ENCODE measurements at places on chromosomes 1 and 21.

- DNase-seq = no peak
Measured at GRCh38 chr21:32463889-32464300, 51.4 kb downstream of the EVA1C start.

GRCh38 chr21:45391743-45392572, 13.0 kb upstream of the COL18A1 start:
- no peak for DNase-seq

DNA sequence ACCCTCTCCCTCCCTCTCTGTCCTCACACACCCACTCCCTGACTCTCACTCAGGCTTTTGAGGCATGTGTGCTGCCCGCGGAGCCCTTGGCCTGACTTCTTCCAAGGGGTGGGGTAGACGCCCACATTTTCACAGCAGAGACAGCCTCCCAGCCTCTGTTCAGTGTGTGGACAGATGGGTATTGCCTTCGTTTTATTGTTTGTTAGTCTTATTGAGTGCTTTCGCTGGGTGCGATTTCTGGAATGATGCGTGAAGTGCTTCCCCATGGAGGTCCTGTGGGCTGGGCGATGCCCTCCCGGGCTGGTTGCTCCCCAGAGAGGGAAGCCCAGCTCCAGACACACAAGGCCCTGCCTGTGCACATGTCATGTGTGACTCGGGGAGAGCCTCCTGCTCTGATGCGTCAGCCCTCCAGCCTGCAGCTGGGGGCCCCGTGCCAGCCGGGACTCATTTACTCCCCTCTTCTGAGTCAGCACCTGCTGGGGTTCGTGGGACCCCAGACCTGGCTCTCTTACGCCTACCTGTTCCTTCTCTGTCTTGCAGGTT, 14.7 kb downstream of the PDXK start:
- peak; percentile 41 for DNase-seq

DNA sequence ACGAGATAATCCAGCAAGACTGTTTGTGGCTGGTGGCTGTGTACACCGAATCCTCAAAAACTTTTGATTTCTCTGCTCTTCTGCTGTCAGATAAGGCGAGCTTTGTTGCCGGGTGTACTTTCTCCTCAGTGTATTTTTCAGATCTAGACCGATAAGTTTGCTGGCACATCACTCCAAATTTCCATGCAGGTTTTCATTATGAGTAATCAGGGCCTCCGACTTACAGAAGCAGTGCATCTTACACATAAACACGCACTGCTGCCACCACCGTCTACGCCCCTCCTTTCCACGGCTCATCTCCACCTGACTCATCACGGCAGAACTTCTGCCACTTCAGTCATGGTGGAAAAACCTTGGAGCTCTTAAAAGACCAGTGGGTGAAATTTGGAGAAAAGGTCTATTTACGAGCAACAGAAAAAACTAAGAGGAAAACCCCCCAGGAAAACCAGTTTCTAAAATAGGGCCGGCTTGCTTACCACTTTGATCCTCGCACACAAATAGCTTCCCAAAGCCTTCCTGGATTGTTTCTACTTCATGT, 7.7 kb downstream of the ZBTB21 start:
- peak; percentile 40 for DNase-seq

GRCh38 chr1:164764333-164764732, 205.3 kb downstream of the PBX1 start:
- DNase-seq = no peak

All from effector memory CD4-positive, alpha-beta T cell (primary cell).